ENCODE measurements at places on chromosomes 4 and X.

DNA sequence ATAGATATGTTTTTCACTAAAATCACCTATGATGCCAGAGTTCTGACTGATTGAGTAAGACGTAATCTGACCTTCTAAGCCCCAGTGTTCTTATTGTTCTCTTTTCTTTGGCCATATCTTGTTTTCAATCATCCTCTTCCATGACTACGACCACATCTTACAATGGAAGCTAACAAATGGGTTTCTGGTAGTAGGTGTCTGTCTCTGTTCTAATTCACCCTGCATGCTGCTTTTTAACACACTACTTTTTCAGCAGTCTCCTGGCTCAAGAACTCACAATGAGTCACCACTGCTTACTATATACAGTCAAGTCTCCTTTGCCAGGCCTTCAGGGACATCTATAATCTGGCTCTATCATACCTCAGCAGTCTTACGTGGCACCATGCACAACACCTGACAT lies 146.1 kb downstream of the NEXMIF start:
- no peak for DNase-seq

DNA sequence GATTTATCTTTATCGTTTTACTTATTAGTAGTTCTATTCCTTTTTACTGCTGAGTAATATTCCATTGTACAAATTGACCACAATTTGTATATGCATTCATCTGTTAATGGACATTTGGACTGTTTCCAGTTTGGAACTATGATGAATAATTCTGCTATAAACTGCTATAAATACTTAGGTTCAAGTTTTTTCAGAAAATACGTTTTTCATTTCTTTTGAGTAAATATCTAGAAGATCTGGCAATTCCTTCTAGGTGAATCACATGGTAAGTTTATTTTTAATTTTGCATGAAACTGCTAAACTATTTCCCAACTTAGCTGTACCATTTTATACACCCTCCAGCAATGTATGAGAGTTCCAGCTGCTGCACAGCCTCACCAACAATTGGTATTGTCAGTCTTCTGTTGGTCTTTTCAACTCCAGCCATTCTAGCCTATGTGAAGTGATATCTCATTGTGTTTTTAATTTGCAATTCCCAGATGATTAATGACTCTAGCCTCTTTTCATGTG lies 22.2 kb downstream of the LIN54 start:
- DNase-seq: no peak

- DNase-seq: no peak
Measured at GRCh38 chr4:189001971-189002450, 862.8 kb downstream of the TRIML1 start.

- no peak for DNase-seq
Measured at GRCh38 chr4:99300934-99301333, 10.1 kb upstream of the ADH1A start.

DNA sequence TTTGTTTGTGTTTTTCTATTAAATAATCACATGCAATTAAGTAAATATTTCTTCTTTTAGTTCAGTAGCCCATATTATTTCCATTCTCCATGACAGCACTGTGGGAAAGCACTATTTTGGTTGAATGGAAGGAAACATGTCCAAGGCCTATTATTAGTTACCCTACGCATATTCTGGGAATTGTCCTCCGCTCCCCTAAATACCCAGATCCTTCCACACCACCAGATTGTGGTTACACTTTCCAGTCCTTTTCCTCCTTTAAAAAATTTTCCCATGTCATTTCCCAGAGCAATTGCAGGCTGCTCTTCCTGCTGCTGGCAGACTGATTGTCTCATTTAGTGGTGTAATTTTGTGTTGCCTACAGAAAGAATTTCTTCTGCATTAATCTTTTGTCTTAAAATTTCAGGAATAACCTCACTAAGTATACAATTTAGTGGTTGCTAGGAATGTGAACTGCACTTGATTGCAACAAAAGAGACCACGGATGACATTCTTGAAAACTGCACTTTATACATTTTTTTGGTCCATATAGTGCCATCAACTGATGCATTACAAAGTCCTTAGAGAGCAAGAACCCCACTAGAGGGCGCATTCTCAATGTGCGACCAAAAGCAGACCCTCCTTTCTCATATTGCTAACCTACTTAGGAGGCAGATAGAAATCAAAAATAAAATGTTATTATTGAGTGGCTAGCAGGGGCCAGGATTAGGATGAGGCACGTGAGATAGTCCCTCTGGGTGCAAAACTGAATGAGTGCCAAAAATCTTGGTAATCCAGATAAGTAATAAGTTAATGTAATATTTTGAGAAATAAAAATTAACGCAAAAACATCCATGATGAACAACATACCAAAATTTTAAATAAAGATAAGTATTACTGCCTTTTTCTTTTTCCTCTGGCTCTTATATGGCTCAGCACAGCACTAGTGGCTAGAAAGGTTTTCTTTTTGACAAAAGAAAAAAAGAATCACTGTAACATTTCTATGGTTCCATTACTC lies 98.8 kb upstream of the IQCM start:
- no peak for DNase-seq
